ENCODE measurements at places on chromosomes 3 and 15. TPM values are rescaled to one million over a fixed set of nuclear protein-coding genes. Genes with fewer than 3 reads are reported as not detected.

PLD1 gene
- 20.4 TPM for total RNA-seq

ITIH1 gene
- total RNA-seq = not detected

MED12L gene
- total RNA-seq = 0.30 TPM

GRCh38 chr3:85050821-85051220 is 92.0 kb downstream of the CADM2 start:
- no peak for DNase-seq

DNA sequence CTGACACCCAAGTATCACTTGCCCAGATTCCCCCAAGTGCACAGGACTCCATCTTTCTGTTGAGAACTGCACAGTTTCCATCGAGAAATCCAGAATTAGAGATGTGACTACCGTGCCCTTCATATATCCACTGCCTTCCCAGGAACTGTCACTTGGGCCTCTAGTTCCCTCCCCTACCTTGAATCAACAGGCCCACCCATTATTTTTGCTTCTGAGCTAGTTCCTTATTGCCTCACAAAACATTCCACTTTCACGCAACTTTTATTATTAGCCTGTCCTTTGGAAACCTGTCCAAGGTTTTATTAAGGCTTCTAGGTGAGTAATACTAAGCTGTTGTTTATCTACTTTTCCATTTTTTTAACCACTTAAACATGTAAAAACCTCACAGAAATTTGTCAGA is 17.1 kb upstream of the SLC30A4 start:
- DNase-seq = no peak

DNA sequence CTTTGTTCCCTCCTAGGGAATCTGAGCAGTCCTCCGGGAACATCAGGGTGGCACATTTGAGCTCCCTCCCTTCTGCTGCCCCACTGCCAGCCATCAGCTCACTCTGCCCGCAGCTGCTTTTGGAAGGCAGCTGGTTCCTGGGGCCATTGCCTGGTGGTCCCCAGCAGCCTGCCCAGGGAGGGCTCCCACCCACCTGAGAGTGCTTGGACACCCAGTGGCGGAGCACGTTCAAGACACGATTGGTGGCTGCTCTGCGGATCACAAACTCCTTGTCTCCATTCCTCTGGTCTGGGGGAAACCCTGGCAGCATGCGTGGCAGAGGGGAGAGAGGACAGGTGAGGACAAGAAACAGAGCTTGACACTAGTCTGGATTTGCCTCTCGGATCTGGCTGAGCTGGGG is 53.7 kb upstream of the CTSH start:
- DNase-seq = no peak

GRCh38 chr3:34859746-34860145 is 779.6 kb upstream of the ARPP21 start:
- no peak for DNase-seq

DNA sequence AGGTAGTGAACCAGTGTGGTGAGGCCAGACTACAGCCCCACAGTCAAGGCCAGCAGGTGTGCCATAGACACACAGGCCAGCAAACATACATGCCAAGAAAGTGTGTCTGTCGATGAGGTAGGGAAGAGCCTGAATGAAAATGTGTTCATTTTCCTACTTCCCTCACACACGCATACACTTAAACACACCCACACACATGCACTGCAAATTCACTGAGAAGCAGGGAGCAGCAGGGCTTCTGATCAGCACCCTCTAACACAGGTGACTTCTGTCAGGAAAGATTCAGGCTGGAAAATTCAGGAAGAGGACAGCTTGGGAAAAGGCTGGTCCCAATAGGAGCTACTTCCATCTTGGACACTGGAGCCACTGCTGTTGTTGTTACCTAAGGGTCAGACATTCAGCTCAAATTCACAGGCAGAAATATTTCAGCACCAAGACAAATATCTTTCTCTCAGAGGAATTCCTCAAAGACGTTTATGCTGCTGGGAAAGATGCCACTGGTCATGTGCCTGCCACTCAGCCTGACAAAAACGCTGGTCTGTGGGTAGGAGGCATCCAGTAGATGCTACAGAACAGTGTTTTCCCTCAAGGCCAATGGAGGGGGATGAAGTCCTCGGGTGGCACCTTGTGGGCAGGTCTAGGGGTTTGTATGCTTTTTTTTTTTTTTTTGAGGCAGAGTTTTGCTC is 40.9 kb upstream of the LARS2 start:
- no peak for DNase-seq

GRCh38 chr3:38604246-38604645 is 45.2 kb downstream of the SCN5A start:
- no peak for DNase-seq

- peak; percentile 31 for DNase-seq
These were observed 6.2 kb upstream of the TIPARP start for GRCh38 chr3:156668073-156668763.

DNA sequence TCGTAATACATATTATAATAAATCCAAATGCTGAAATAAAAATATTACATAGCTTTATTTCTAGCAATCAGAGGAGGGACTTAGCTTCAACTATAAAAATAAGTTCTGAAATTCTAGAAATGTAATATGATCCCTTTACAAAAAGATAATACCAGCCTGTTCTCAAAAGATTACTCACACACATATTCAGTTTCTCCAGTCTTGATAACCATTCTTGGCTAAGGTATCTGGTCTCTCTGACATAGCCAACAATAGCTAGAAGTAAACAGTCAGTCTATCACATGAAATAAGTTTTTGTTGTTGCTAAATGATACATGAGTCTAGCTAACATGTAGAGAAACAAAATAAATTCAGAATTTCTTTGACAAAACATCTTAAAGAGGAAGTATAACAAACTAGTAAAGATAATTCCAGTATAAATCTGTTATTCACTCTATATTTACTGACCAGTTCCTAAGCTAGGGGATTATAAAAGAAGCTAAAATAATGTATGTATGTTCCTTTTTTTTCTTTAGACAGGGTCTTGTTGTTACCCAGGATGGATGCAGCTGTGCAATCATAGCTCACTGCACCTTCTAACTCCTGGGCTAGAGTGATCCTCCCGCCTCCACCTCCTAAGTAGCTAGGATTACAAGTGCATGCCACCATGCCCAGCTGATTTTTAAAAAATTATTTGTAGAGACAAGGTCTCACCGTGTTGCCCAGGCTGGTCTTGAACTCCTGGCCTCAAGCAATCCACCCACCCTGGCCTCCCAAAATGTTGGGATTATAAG is 170.6 kb downstream of the TBL1XR1 start:
- DNase-seq = no peak

DNA sequence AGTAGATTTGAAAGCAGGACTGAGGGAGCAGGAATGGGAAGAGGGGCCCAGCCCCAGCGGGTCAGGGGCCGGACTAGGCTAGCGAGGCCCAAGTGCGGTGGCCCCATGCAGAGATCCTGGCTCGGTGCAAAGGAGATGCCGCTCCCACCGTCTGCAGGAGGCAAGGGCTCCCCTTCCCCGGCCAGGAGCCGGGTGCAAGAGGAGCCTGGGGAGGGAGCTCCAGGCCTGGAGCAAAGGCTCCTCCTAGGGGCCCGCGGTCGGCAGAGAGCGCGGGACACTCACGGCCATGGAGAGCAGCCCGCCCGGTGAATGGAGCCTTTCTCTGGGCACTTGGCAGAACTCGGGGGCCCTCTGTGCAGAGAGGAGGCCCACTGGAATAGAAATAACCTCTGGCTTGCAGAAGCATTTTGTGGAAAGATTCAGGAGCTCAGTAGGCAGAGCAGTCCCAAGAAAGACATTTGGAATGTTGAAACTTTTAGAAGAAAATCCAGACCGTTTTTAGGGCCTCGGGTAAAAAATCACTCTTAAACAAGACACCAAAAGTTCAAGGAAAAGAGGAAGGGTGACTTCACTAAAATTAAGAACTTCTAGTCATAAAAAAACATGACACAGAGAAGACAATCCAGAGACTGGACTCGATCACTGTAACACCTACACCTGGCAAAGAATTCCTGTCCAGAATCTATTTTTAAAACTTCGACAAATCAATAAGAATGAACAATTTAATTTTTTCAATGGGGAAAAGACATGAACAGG is 43.0 kb upstream of the USP3 start:
- no peak for DNase-seq

GRCh38 chr15:67523330-67523729 is 2.4 kb downstream of the C15orf61 start:
- no peak for DNase-seq

- no peak for DNase-seq
These were observed 38.6 kb upstream of the SPSB4 start for GRCh38 chr3:141012571-141012970.

GRCh38 chr3:157163217-157163953 is 3.4 kb upstream of the CCNL1 start:
- DNase-seq = no peak

GRCh38 chr3:104846270-104846669 is 520.4 kb upstream of the ALCAM start:
- no peak for DNase-seq

DNA sequence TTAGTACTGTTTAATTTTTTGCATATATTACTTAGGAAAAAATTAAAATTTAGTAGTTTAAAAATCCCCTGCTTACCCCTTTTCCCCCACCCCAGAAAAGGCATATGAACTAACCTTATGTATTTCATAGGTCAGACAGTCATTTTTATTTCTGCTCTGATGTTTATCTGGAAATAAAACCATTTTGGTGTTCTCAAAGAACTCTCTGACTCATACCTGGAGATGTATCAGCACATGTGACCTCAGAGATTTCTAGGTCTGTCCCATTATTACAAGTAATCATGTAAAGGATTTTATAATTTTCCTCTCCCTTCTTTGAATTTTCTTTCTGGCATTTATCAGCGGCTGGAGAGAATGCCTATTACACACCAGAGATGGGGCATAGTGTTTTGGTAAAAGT is 14.1 kb upstream of the CCR8 start:
- no peak for DNase-seq

- DNase-seq = peak; percentile 83
These were observed 164.8 kb downstream of the ERC2 start for GRCh38 chr3:56303487-56303886.

GRCh38 chr3:13860001-13860400 is 19.9 kb downstream of the WNT7A start:
- DNase-seq = peak; percentile 61

All from renal cortical epithelial cell (primary cell).